Effector CD4-positive, alpha-beta T cell (primary cell): ENCODE measurements at places on chromosomes 5 and 9.

GRCh38 chr9:16532272-16532671 is 338.2 kb downstream of the BNC2 start:
- no peak for DNase-seq

DNA sequence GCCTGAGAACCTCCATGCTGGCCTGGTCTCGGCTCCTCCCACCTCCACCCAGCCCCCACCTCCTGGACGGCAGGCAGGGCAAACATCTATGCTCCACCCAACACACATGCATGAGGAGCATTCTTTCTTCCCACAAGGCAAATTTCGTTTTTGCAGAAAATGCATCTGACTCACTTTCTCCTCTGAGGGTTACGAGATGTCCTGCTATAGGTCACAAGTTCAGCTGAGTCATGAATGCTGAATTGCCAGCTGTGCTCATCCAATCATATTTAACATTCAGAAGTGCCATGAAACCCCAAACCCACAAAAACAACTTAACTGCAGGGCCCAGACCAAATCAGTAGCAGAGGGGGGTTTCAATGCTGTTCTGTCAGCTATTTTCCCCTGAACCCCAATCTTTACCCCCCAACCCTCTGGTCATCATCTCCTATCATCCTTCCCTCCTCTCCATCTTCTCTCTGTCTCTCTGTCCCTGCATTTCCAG is 39.0 kb upstream of the OSMR start:
- DNase-seq = no peak

DNA sequence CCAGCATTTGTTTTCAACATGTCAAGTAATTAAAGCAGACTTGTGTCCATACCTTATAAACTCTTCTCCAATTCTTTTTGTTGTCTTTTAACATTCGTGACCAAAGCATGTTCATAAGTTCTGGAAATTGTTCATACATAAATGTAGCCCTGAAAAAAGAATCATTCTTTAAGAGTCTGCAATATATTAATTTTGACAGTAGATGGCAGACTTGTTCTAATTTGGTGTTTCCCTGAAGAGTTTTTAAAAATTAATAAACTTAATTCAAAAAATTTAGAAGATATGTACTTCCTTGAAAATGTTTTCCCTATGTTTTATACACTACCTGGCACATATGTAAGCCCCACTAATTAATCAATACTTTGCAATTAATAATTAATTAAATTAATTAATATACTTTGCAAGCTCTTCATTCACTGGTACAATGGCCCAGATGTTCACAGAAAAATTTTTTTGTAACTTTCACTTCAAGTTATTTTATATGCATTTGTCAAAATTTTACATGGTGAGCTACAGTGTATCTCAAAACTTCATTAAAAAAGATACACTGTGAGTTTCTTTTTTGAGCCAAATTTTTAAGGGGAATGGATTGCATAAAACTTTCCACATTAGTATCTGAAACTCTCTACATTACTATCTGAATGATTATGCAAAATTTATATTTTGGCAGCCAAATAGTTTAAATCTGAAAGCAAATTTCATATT is 42.1 kb downstream of the CLINT1 start:
- DNase-seq = no peak

DNA sequence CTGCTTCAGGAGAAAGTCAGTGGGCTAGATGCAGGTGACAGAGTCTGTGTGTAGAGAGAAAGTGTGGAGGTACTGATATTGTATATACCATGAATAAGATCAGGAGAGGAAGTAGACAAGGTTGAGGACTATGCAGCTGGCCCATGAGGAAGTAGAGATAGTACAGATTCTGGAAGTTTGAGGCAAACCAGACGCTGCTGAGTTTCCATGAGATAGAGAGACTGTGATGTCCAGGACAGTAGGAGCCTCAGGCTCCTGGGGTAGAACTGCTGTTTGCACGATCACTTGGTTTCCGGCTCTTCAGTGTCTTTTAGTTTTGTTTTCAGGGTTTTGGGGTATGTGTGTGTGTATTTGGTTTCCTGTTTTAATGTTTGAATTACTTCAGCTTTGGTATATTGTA is 13.6 kb downstream of the OTULINL start:
- no peak for DNase-seq

- DNase-seq = no peak
These were observed 48.6 kb downstream of the ANXA2R start for GRCh38 chr5:42991404-42992087.

GRCh38 chr5:1874771-1875220 is 7.9 kb downstream of the IRX4 start:
- no peak for DNase-seq
